KBM-7 (cell line): ENCODE measurements at places on chromosomes 4 and X.

GRCh38 chr4:74093981-74094623 lies 4.9 kb downstream of the CXCL2 start:
- peak; percentile 78 for DNase-seq

DNA sequence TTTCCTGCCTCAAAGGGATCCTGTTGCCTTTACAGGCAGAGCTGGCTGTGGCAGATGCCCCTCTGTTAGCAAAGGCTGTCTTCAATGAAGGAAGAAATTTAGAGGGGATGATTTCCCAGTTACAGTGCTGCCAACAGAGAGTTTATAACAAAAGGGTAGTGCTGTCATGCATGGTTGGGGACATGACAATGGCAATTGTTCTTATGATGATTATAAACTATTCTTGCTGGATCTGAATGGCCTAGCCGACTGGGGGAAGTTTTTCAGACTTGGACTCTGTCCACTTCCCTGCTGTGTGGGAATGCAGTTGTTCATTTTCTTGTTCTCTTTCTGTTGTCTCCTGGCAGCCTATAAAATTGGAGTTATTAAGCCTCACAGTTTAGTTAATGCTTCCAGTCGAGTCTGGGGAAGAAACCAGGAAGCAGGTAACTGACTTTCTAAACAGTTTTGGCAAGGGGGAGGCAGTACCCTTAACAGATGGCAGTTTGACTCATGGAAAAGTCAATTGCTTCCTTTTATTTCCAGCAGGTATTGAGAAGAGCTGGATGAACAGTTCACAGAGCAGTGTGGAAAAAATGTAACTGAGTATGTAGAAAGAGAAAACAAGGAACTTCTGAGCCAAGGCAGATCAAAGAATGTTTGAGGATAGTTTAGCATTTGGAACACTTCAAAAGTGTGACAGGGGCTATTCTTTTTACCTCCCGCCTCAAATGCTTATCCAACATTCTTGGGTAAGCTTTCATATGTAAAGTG lies 582.6 kb downstream of the RAPGEF2 start:
- DNase-seq, result no peak

DNA sequence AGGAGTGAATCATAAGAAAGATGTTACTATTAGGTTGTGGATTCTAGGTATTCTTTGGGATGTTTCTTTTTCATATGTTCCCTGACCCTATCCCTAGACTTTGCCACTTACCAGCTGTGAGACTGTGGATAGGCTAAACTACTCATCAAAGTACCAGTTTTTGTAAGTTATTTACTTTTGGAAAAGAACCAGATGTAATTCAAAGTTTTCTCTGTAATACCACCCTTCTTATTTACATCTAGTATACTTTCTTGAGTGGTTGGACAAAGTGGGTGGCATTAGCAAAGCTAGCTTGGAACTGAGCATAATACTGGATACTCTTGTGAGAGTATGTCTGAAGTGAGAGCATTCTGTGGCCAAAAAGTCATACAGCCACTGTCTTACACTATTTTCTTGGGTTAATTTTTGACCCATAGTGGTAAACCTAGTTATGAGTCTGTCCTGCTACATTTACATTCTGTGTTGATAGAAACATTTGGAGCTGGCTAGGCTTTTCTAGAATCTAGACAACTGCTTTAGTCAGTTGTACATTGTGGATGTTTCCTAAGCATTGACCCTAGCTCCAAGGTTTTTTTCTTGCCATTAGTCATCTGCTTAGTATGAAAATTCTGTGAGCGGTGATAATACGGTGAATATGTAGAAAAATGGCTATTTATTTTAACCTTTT lies 41.7 kb downstream of the KDM6A start:
- no peak for DNase-seq

GRCh38 chr4:109126856-109127255 lies 175.6 kb downstream of the COL25A1 start:
- no peak for DNase-seq

DNA sequence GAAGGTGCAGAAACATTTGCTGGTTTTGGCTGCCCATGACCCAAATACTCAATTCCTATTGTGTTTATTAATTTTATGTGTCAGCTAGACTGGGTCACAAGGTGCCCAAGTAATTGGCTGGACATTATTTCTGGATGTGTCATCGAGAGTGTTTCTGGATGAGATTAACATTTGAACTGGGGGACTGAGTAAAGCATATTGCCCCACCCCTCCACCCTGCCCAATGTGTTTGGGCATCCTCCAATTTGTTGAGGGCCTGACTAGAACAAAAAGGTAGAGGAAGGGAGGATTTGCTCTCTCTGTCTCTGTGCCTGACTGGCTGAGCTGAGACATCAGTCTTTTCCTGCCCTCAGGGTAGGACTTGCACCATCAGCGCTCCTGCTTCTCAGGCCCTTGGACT lies 29.7 kb upstream of the LCORL start:
- DNase-seq, result no peak

- DNase-seq, result peak; percentile 58
These were observed 75.8 kb downstream of the NUDT11 start for GRCh38 chrX:51420610-51421009.
